ENCODE measurements at places on chromosomes 1 and 21. TPM values are rescaled to one million over a fixed set of nuclear protein-coding genes. Genes with fewer than 3 reads are reported as not detected.

CLEC20A gene
- not detected for total RNA-seq

LCE3E gene
- not detected for total RNA-seq

OR2T11 gene
- total RNA-seq, result not detected

MPL gene
- total RNA-seq, result not detected

TNNT2 gene
- total RNA-seq, result not detected

CHRNB2 gene
- total RNA-seq, result 1.1 TPM

PDE4B gene
- total RNA-seq, result 22.9 TPM

TRIM17 gene
- 5.9 TPM for total RNA-seq

CYYR1 gene
- 15.9 TPM for total RNA-seq

S100B gene
- 18.2 TPM for total RNA-seq

LCE3D gene
- total RNA-seq, result not detected
